IMR-90 (cell line): ENCODE measurements at places on chromosomes 12 and 14. TPM values are rescaled to one million over a fixed set of nuclear protein-coding genes. Genes with fewer than 3 reads are reported as not detected.

Gene REP15
- 2.2 and 2.5 TPM in 2 replicates for total RNA-seq

Gene DNAI7
- total RNA-seq, result under 0.01 and 0.28 TPM in 2 replicates

Gene SERPINA10
- total RNA-seq, result not detected in 2 replicates

Gene FOXG1
- total RNA-seq, result not detected in 2 replicates

Gene SLC7A8
- not detected in 2 replicates for total RNA-seq

DNA sequence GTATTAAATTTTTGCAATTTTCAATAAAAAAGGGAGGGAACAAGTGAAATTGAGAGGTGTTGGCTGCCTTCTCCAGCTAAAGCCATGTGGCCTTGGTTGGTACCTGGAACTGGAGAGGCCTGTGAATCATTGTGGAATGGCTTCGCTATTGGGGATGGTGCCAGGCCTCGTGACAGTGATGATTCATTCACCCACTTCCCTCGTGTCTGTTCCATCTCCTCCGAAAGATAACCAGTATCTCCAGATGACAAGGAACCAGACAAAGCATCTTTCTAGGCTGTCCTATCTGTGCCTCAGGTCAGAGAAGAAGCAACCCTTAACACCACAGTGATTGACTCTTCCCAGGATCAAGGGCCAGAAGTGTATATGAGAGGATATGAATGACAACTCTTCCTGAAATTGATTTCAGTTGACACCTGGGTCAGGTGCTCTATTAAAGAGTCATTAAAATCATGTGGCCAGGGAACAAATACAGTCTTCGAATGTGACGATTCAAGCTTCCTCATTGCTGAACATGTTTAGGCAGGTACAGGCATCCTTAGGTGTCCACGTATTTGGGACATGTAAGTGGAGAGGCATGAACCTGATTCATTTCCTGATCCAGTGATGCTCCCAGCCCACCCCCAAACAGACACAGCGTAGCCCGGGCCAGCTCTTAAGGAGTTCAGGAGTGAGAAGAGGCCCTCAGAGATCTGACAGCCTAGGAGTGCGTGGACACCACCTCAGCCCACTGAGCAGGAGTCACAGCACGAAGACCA, at the start of gene RNASE7:
TSS of gene RNASE7 (plus strand) at position 687 of the 758 bp plus-strand sequence. CDS start 631 bp downstream, outside the sequence.
- no peaks in the 10 kb centered on the region for H3K36me3 ChIP-seq
- DNase-seq, result peak; percentile 54
- peaks cover 2% of the 10 kb centered on the region; the same call in 1 of the 2 replicates for H3K4me1 ChIP-seq
- H3K4me3 ChIP-seq, result no peak within 1 kb of the TSS
- H3K27me3 ChIP-seq, result peaks cover 26% of the 10 kb centered on the region

DNA sequence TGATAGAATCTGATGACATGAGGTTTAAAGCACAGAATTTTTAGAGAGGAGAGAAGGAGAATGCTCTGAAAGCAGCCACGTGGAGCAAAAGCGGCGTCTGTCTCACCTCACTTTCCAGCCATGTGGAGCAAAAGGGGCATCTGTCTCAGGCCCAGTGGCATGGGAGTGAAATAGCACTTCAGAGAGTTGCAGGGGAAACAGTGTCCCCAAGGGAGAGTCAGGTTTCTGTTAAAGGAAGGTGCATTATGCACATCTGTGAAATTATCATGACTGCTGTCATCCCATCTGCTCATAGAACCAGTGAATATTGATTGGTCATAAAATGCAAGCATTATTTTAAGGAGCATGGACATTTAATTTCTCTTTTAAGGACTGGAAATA, 124.0 kb downstream of the BICD1 start:
- no peaks in the 10 kb centered on the region for H3K4me1 ChIP-seq
- no peak for DNase-seq
- no peak overlapping the region for H3K27ac ChIP-seq
- H3K4me3 ChIP-seq, result no peak overlapping the region
- H3K36me3 ChIP-seq, result peaks cover 11% of the 10 kb centered on the region
- no peaks in the 10 kb centered on the region for H3K27me3 ChIP-seq

GRCh38 chr12:93706824-93707223, 29.6 kb downstream of the CRADD start:
- peaks cover 1% of the 10 kb centered on the region; the same call in 1 of the 2 replicates for H3K4me1 ChIP-seq
- H3K4me3 ChIP-seq, result no peak overlapping the region
- peak; percentile 29 for DNase-seq
- H3K36me3 ChIP-seq, result no peaks in the 10 kb centered on the region

DNA sequence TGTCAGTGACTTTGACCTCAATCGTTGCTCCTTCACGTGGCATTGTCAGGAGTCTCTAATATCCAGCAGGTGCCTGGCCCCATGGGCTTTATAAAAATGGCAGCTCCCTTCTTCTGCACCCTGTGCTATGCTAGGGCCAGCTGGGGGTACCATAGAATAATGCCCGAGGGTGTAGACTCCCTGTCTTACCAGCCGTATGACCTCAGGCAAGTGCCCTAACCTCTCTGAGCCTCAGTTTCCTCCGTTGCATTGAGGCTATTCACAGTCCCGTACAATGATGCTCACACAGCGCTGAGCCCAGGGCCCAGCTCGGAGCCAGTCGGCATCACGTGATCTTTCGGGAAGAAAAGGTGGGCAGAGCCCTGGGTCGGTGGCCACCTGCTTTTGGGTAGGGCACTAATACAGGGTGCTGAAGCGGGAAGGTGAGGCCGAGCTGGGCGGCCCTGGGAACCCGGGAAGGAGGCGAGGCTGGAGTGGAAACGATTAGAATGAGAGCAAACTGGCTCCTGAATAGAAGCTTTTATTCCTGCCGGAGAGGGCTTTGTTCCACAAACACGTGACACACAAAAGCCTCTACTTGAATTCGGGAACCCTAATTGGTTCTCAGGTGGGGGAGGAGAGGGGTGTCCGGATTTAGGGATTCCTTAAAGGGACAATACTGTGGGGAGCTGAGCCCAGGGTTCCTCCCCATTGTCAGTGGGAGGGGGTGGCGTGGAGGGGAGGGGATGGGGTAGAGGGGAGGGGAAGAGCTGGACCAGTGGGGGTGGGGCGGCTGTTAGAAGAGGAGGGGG, 19.9 kb upstream of the MSI1 start:
- no peak overlapping the region for H3K27ac ChIP-seq
- no peak for DNase-seq
- H3K27me3 ChIP-seq, result peaks cover 44% of the 10 kb centered on the region
- no peak overlapping the region for H3K4me3 ChIP-seq

GRCh38 chr14:93741556-93742230, 46.6 kb downstream of the PRIMA1 start:
- H3K36me3 ChIP-seq, result no peaks in the 10 kb centered on the region
- H3K4me1 ChIP-seq, result no peaks in the 10 kb centered on the region
- no peak overlapping the region for H3K27ac ChIP-seq
- no peak for DNase-seq

DNA sequence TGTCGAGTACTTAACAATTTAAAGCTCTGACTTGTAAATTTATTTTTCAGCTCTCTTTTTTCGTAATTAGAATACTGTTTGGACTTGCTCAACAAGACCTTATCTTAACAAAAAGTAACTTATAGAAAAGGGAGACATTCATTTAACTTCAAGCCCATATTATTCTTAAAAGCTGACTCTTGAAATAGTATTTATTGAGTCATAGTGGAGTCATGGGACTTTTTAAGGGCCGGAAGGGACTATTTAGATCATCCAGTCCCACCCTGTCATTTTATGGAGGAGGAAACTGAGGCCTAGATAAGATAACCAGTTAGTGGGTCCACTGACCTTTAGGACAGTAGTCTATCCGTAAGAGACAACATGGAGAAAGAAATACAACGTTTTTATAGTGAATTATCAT, 1.5 kb downstream of the RAP1B start:
- H3K4me1 ChIP-seq, result 0 out of 2 replicates have a peak, but pooled peaks cover 2% of the 10 kb centered on the region
- peak overlapping the region; percentile 86 for H3K4me3 ChIP-seq
- H3K27me3 ChIP-seq, result no peaks in the 10 kb centered on the region
- peak; percentile 59 for DNase-seq

DNA sequence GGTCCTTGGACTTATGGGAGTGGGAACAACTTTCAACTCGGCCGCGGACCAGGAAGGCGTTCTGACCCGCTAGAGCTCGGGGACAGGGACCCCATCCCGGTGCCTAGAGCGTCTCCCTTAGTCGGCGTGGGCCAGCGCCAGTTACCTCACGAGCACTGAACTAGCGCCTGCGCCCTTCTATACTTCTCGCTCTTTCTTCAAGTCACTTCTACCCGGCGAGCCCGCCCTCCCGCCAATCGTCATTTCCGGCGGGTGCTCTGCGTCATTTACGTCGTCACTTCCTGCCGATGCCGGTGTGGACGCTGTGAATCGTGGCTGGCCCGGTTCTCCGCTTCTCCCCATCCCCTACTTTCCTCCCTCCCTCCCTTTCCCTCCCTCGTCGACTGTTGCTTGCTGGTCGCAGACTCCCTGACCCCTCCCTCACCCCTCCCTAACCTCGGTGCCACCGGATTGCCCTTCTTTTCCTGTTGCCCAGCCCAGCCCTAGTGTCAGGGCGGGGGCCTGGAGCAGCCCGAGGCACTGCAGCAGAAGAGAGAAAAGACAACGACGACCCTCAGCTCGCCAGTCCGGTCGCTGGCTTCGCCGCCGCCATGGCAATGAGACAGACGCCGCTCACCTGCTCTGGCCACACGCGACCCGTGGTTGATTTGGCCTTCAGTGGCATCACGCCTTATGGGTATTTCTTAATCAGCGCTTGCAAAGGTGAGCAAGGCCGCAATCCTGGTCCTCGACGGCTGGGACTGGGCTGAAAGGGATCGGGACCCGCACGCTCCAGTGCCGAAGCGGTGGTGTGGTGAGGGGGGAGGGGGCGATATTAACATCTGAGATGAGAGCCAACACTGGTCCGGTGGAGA, at the start of gene STRAP:
TSS of gene STRAP (plus strand) at position 270 of the 854 bp plus-strand sequence. CDS start at position 591, 321 bp downstream.
- H3K4me3 ChIP-seq, result peak within 1 kb of the TSS; percentile 84
- DNase-seq, result peak; percentile 97
- H3K27me3 ChIP-seq, result no peaks in the 10 kb centered on the region
- peak within 1 kb of the TSS; percentile 97 for H3K27ac ChIP-seq
- H3K36me3 ChIP-seq, result peaks cover 7% of the 10 kb centered on the region

DNA sequence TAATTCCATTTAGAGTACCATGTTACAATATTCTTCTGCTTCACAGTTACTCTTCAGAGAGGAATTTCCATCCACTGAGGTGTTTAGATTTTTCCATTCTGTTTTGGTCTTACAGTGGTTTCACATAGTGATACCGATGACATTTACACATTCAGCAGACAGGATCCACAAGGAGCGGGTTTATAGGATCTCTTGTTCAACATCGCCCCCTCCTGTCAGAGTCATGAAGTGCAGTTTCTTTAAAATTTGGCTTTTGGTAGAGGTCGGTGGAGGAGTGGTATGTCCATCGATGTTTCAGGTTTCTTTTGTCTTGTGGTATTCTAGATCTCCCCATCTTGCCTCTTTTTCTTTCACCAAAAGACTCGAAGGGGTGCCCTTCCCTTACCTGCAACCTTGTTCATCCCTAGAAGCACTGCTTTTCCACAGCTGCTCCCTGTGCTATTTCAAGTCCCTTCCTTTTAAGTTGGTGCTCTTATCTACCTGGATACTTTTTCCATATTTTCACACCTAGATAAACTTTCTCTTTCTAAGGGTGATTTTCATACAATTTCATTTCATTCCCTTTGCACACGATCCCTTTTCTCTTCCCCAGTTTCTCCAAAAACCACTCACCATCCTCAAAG, 181.3 kb downstream of the ITPR2 start:
- H3K27ac ChIP-seq, result no peak overlapping the region
- no peak overlapping the region for H3K4me3 ChIP-seq
- peaks cover 1% of the 10 kb centered on the region; the same call in 1 of the 2 replicates for H3K36me3 ChIP-seq
- H3K4me1 ChIP-seq, result peaks cover 9% of the 10 kb centered on the region
- DNase-seq, result peak; percentile 88
- no peaks in the 10 kb centered on the region for H3K27me3 ChIP-seq

GRCh38 chr12:25914551-25914950, 43.9 kb upstream of the RASSF8 start:
- no peak for DNase-seq
- H3K27me3 ChIP-seq, result no peaks in the 10 kb centered on the region
- no peaks in the 10 kb centered on the region for H3K4me1 ChIP-seq
- H3K36me3 ChIP-seq, result no peaks in the 10 kb centered on the region
- no peak overlapping the region for H3K27ac ChIP-seq
- no peak overlapping the region for H3K4me3 ChIP-seq

GRCh38 chr14:65101631-65102440, 481 bp downstream of the MAX start:
- peak overlapping the region; percentile 84 for H3K4me3 ChIP-seq
- DNase-seq, result no peak
- peaks cover 1% of the 10 kb centered on the region; the same call in 1 of the 2 replicates for H3K36me3 ChIP-seq
- H3K4me1 ChIP-seq, result peaks cover under 1% of the 10 kb centered on the region; the same call in 1 of the 2 replicates
- no peaks in the 10 kb centered on the region for H3K27me3 ChIP-seq

GRCh38 chr14:49853572-49854375, 1.2 kb upstream of the NEMF start:
- DNase-seq, result peak; percentile 81
- no peak overlapping the region for H3K27ac ChIP-seq
- no peaks in the 10 kb centered on the region for H3K27me3 ChIP-seq
- H3K36me3 ChIP-seq, result peaks cover 4% of the 10 kb centered on the region
- H3K4me1 ChIP-seq, result no peaks in the 10 kb centered on the region
